Gastroesophageal sphincter (tissue), 4 donors: ENCODE measurements at places on chromosomes 1 and 21.

DNA sequence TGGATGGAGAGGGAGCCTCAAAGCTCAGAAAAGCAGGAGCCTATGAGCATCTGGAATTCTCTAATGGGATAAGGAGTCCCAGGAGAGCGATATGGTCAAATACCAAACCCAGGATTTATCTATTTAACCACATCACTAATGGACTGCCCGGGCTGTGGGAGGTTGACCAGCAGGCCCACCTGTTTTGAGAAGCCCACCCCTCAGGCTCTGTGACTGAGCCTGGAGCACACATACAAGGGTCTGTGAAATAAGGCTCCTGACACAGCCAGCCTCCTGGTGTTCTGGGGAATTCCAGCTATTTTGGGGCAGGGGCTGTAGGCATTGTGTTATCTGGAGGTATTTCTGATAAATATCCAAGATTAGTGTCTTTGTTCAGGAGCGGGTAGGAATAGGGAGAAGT, 132.0 kb upstream of the C1orf21 start:
- ATAC-seq = no peak
- H3K27ac ChIP-seq = no peak overlapping the region
- no peaks in the 10 kb centered on the region for H3K4me1 ChIP-seq
- H3K27me3 ChIP-seq = no peaks in the 10 kb centered on the region

GRCh38 chr21:28099001-28099705, 893.5 kb downstream of the LTN1 start:
- H3K27me3 ChIP-seq = no peaks in the 10 kb centered on the region
- ATAC-seq = peak; percentile 89
- no peak overlapping the region for H3K4me3 ChIP-seq
- H3K27ac ChIP-seq = peak overlapping the region; percentile 47

- H3K27ac ChIP-seq = peak overlapping the region; percentile 84
- H3K4me1 ChIP-seq = peaks cover 42% of the 10 kb centered on the region
- H3K36me3 ChIP-seq = peaks cover 19% of the 10 kb centered on the region
- H3K27me3 ChIP-seq = no peaks in the 10 kb centered on the region
Measured at GRCh38 chr1:185157599-185158412, 839 bp downstream of the SWT1 start.

GRCh38 chr1:56576880-56577405, 2.4 kb downstream of the PLPP3 start:
- peak overlapping the region; percentile 93 for H3K27ac ChIP-seq
- no peaks in the 10 kb centered on the region for H3K4me1 ChIP-seq
- no peaks in the 10 kb centered on the region for H3K36me3 ChIP-seq
- ATAC-seq = no peak
- H3K4me3 ChIP-seq = peak overlapping the region; percentile 84

- H3K27ac ChIP-seq = no peak overlapping the region
- H3K27me3 ChIP-seq = no peaks in the 10 kb centered on the region
- no peaks in the 10 kb centered on the region for H3K36me3 ChIP-seq
- ATAC-seq = no peak
- H3K4me3 ChIP-seq = no peak overlapping the region
Measured at GRCh38 chr21:33840771-33841170, 74.8 kb downstream of the ATP5PO start.

DNA sequence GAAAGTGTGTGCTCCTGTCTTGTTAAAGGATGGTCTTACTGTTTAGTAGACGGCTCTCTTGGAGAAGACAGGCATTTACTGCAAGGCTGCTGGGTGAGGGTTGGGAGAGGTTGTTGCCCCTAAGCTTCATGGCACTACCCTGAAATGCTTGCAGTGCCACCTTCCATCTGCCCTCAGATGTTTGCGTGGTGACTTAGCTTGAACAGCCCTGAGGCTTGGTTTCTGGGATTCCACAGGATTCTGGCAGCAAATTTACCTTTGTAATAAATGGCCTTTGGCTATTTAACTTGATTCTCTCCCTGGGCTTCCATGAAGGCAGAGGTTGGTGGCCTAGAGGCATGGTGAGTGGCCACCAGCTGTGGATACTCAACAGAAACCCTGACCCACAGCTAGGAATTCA, 11.6 kb downstream of the MTARC1 start:
- no peak overlapping the region for H3K4me3 ChIP-seq
- no peaks in the 10 kb centered on the region for H3K4me1 ChIP-seq
- H3K27me3 ChIP-seq = no peaks in the 10 kb centered on the region

GRCh38 chr21:36428761-36429432, 43.7 kb downstream of the CHAF1B start:
- H3K4me3 ChIP-seq = no peak overlapping the region
- no peaks in the 10 kb centered on the region for H3K4me1 ChIP-seq
- H3K27ac ChIP-seq = no peak overlapping the region
- no peaks in the 10 kb centered on the region for H3K27me3 ChIP-seq

- H3K4me3 ChIP-seq = no peak overlapping the region
- no peak for ATAC-seq
- H3K36me3 ChIP-seq = no peaks in the 10 kb centered on the region
- no peak overlapping the region for H3K27ac ChIP-seq
Measured at GRCh38 chr1:54988975-54989374, 8.5 kb downstream of the TMEM61 start.

DNA sequence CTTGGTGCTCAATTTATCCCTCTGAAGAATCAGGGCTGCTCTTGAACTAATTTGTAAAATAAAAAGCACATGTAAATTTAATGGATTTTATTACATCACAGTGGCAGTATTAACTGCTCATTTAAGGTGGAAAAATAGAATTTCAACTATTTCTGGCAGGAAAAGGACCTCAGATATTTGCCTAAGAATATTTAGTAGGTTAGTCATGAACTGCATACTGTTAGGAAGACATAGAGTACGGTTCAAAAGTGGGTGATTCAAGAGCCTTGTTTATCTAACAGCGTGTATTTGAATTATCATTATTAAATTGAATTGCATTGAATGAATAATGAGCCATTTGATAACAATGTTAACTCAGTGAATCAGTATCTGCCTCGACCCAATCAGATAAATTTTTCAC, 248.8 kb upstream of the PBX1 start:
- no peak for ATAC-seq
- no peaks in the 10 kb centered on the region for H3K27me3 ChIP-seq
- no peak overlapping the region for H3K27ac ChIP-seq
- H3K4me1 ChIP-seq = no peaks in the 10 kb centered on the region
- no peak overlapping the region for H3K4me3 ChIP-seq
- no peaks in the 10 kb centered on the region for H3K36me3 ChIP-seq

GRCh38 chr1:115430441-115431158, 92.6 kb upstream of the NGF start:
- H3K36me3 ChIP-seq = no peaks in the 10 kb centered on the region
- H3K4me3 ChIP-seq = no peak overlapping the region
- no peak for ATAC-seq

DNA sequence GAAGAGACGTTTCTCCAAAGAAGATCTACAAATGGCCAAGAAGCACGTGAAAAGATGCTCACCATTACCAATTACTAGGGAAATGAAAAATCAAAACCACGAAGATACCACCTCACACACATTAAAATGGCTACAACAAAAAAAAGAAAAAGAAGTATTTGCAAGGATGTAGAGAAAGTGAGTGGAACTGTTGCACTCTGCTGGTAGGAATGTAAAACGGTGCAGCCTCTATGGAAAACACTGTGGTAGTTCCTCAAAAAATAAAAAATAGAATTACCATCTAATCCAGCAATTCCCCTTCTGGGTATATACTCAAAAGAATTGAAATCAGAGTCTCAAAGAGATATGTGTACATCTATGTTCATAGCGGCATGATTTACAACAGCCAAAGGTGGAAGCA, 115.4 kb upstream of the EDN2 start:
- H3K4me3 ChIP-seq = no peak overlapping the region
- H3K4me1 ChIP-seq = no peaks in the 10 kb centered on the region
- H3K36me3 ChIP-seq = no peaks in the 10 kb centered on the region
- no peak overlapping the region for H3K27ac ChIP-seq
- ATAC-seq = no peak

DNA sequence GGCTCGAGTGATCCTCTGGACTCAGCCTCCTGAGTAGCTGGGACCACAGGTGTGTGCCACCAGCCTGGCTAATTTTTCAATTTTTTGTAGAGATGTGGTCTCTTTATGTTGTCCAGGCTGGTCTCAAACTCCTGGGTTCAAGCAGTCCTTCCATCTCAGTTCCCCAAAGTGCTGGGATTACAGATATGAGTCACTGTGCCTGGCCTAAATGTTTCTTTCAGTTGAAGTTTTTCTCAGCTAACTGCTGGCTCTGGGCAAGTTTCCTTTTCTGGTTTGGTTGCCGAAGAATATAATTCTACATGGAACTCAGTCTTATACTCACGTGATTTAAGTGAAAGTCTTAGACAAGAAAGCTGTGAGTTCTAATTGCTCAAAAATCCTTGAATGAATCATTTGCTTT, 57.0 kb downstream of the SASS6 start:
- no peaks in the 10 kb centered on the region for H3K27me3 ChIP-seq
- H3K27ac ChIP-seq = no peak overlapping the region
- peaks cover 78% of the 10 kb centered on the region for H3K36me3 ChIP-seq
- no peak overlapping the region for H3K4me3 ChIP-seq
- ATAC-seq = no peak
- no peaks in the 10 kb centered on the region for H3K4me1 ChIP-seq

GRCh38 chr1:204272505-204272904, 58.7 kb upstream of the GOLT1A start:
- no peak overlapping the region for H3K27ac ChIP-seq
- peaks cover 58% of the 10 kb centered on the region for H3K27me3 ChIP-seq
- ATAC-seq = no peak
- H3K36me3 ChIP-seq = no peaks in the 10 kb centered on the region
- H3K4me1 ChIP-seq = peaks cover 20% of the 10 kb centered on the region

DNA sequence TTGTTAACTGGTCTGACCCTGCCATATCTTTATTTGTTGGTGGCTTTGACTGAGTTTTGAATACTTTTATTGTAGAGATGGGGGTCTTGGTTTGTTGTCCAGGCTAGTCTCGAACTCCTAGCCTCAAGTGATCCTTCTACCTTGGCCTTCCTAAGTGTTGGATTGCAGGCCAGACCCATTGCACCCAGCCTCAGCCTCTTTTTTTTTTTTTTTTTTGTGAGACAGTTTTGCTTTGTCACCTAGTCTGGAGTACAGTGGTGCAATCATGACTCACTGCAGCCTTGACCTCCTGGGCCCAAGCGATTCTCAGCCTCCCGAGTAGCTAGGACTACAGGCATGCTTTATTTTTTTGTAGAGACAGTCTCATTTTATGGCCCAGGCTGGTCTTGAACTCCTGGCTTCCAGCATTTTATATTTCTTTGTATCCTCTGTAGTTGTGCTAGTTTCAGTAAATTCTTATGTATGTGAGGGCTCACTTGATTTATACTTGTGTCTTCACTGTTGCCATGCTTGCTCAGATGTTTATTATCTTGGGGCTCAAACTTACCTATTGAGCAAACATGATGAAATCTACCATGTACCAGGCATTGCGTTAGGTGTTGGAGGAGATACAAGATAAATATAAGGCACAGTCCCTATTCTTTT, 24.1 kb downstream of the THRAP3 start:
- peaks cover 97% of the 10 kb centered on the region for H3K4me1 ChIP-seq
- H3K4me3 ChIP-seq = no peak overlapping the region
- no peaks in the 10 kb centered on the region for H3K36me3 ChIP-seq
- no peaks in the 10 kb centered on the region for H3K27me3 ChIP-seq
- H3K27ac ChIP-seq = peak overlapping the region; percentile 80

GRCh38 chr1:223538981-223539380, 126.5 kb downstream of the CAPN8 start:
- no peak for ATAC-seq
- no peak overlapping the region for H3K4me3 ChIP-seq
- H3K36me3 ChIP-seq = no peaks in the 10 kb centered on the region
- peaks cover 14% of the 10 kb centered on the region for H3K27me3 ChIP-seq
- H3K27ac ChIP-seq = no peak overlapping the region
- H3K4me1 ChIP-seq = no peaks in the 10 kb centered on the region

DNA sequence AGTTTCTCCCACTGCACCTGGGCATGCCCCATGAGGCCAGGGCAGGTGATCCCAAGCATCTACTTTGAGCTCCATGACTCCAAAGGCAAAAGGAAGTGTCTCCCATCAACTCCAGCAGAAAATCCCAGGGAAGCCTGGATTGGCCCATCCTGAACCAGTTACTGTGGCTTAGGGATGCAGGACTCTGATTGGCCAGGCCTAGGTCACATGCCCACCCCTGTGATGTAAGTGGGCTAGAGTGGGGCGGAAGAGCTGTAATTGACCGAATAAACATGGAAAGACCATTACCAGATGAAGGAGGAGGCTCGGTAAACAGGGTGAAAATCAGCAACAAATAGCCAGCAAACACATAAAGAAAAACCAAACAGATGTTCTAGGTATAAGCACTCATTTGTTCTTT, 45.2 kb downstream of the MATN1 start:
- no peak for ATAC-seq
- H3K4me1 ChIP-seq = peaks cover 10% of the 10 kb centered on the region

GRCh38 chr1:70376196-70376595, 21.7 kb upstream of the ANKRD13C start:
- no peaks in the 10 kb centered on the region for H3K4me1 ChIP-seq
- no peak for ATAC-seq
- no peaks in the 10 kb centered on the region for H3K27me3 ChIP-seq
- peaks cover 8% of the 10 kb centered on the region for H3K36me3 ChIP-seq
- H3K27ac ChIP-seq = no peak overlapping the region

GRCh38 chr1:211135342-211135950, 1.5 kb upstream of the KCNH1 start:
- no peak overlapping the region for H3K27ac ChIP-seq
- H3K4me3 ChIP-seq = no peak overlapping the region
- peaks cover 4% of the 10 kb centered on the region for H3K4me1 ChIP-seq

GRCh38 chr1:36763771-36764170, 270.5 kb downstream of the GRIK3 start:
- no peak overlapping the region for H3K27ac ChIP-seq
- H3K4me1 ChIP-seq = no peaks in the 10 kb centered on the region
- H3K4me3 ChIP-seq = no peak overlapping the region

- H3K4me1 ChIP-seq = no peaks in the 10 kb centered on the region
- H3K27ac ChIP-seq = no peak overlapping the region
- peaks cover 17% of the 10 kb centered on the region for H3K27me3 ChIP-seq
- H3K4me3 ChIP-seq = no peak overlapping the region
Measured at GRCh38 chr21:31938330-31939301, 65.8 kb downstream of the HUNK start.

GRCh38 chr1:117049857-117050256, 10.3 kb upstream of the TTF2 start:
- no peak for ATAC-seq
- H3K27ac ChIP-seq = no peak overlapping the region
- H3K36me3 ChIP-seq = no peaks in the 10 kb centered on the region
- no peaks in the 10 kb centered on the region for H3K4me1 ChIP-seq

DNA sequence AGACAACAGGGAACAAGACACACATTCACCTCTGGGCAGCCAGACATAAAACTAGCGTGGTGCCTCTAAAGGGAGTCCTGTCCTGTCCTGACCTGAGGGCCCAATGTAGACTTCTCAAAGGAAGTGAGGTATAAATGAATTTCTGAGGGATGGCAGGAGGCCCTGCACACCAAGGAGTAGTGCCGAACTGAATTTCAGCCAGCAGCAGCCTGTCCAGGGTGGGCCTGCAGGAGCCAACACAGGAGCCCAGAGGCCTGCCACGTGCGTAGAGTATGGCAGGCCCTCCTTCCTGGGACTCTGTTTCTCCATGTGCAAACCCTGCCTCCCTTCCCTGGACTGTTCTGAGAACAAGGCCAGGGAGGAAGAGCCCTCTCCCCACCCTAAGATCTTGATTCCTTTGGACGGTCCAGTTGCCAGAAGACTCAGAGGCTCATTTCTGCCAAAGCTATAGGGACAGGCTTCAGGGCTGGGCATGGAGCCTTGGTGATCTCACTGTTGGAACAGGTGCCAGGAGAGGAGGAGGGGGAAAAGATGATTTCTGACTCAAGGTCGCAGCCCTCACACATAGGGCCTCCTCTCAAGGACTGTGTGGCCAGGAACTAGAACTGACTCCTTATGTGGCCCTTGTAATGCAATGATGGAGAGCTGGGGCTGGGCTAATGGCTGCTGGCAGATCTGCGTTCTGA, 1.8 kb upstream of the FABP3 start:
- ATAC-seq = peak; percentile 32
- no peaks in the 10 kb centered on the region for H3K36me3 ChIP-seq
- peaks cover 55% of the 10 kb centered on the region for H3K4me1 ChIP-seq
